Stimulated activated CD8-positive, alpha-beta memory T cell treated with anti-CD3 and anti-CD28 coated beads, Interleukin-2, amount 100 ng/mL, for 48 hours (primary cell): ENCODE measurements at places on chromosomes 13 and 19.

DNA sequence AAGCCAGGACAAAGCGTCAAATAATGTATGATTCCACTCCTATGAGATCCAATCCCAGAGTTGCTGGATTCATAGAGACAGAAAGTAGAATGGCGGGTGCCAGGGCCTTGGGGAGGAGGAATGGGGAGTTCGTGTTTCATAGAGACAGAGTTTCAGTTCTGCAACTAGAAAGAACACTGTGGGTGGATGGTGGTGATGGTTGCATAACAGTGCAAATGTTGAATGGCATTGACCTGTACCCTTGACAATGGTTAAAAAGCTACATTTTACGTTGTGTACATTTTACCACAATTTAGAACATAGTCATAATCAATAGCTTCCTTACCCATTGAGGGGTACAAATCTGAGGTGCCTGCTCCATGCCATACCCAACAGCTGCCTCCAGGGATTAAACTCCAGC lies 33.4 kb downstream of the MBD3L2B start:
- no peak for DNase-seq

DNA sequence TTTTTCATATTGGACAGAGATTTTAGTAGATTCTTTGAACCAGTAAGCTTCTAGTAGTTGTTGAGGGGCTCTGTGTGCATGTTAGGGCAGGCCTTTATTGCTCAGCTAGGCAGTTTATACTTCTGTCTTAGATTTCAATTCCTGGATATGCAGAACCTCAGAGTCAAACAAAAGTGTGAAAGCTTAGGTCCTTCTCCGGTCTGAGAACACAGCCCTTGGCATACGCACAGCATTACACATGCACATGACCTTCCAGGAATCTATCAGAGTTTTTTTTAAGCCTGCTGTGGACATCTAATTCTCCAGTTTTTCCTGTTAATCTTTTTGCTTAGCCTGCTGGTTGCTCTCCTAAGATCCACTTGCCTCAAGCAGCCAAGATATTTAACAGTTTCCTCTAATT lies 77.9 kb upstream of the KL start:
- no peak for DNase-seq

GRCh38 chr19:45999653-46000121 lies 4.4 kb downstream of the CCDC61 start:
- DNase-seq = no peak

- DNase-seq = no peak
Observed at GRCh38 chr19:31214997-31215396, 134.2 kb downstream of the TSHZ3 start.

DNA sequence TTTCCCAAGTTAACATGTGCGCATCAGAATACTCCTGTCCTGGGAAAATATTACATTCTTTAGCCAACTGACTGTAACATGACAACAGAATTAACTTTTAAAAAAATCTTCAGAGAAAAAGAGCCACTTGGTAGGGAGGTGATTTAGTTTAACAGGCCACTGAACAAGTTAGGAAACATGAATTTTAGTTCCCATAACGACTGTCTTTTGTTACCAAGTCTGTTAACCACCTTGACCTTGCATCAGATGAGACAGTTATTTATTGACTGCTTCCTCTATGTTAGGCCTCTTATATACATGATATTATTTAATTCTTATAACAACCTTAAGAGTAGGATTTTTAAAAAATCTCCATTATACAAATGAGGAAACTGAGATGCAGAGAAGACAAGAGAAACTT lies 268.6 kb downstream of the NDFIP2 start:
- DNase-seq = no peak

DNA sequence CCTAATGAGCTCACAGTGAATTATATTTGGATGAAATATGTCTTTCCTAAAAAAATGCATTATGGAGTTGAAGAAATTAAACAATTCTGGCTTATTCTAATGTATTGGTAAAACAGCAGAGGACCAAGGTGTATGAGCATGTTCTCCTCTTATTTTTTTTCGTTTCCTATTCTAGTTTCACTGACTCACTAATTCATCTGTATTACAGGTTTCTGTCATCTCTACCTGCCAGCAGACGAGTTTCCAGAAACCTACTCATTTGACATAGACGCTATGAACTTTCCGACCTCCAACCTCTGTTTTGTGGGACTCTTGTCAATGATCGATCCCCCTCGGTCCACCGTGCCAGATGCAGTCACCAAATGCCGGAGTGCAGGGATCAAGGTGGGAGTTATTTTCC lies 20.3 kb downstream of the ATP12A start:
- no peak for DNase-seq

GRCh38 chr13:44578067-44578400 lies 1.9 kb upstream of the TSC22D1 start:
- no peak for DNase-seq

DNA sequence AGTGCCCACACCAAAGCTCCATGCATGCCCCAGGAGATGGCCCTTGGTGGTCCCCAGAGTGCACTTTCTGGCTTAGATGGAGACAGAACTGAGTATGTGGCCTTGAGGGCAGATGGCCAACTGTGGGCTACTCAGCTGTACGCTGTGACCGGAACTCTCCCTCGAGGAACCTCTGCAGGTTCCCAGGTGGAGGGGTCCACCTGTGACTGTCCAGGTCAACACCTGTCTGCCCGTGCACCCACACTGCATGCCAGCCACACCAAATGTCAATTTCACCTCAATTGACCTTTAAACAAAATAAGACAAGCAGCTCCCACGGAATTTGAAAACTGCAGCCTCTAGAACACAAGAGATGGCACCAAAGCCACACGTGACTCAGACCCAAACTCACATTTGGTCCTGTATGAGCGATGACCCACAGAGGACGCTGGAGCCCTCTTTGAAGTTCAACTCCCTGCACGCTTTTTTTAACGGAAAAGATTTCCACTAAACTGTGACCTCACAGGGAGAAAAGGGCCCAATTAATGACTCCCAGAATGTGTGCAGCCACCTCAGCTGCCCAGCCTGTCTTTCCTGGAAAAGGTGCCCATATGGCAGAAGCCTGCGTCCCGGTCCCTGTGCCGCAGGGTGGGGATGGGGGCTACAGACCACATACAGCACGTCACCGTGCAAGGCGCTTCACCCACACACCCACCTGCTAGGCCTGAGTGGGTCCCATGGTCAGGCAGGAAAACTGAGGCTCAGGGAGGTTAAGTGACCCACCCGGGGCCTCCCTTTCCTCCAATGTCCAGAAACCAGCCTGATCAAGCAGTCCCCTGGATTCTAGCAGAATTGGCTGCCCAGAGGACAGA lies 47.7 kb downstream of the KLF2 start:
- DNase-seq = no peak

DNA sequence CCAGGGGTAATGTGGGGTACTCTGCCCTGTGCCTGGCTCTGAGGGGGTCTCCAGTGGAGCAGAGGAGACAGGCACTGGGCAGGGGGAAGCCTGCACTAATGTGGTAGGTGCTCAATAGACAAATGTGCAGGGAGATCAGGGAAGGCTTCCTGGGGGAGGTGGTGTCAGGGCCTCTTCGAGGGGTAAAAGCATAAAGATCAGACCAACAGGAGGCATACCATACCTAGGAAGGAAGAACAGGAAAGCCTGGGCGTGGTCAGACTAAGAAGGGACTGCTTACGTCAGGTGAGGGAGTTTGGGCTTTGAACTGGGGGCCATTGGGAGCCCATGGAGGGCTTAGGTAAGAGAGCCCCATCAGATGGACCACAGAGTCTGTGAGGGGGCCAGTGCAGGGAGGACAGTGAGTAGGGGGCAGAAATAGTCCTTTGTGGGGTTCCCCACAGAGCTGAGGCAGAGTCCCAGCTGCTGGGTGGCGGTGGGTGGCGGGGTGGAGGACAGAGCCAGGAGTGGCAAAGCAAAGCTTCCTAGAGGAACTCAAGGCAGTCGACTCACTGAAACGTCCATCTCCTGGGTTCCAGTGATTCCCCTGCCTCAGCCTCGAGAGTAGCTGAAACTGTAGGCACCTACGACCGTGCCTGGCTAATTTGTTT lies 8.8 kb downstream of the PRR36 start:
- no peak for DNase-seq

GRCh38 chr19:28595722-28596480 lies 617.0 kb downstream of the UQCRFS1 start:
- DNase-seq = no peak

DNA sequence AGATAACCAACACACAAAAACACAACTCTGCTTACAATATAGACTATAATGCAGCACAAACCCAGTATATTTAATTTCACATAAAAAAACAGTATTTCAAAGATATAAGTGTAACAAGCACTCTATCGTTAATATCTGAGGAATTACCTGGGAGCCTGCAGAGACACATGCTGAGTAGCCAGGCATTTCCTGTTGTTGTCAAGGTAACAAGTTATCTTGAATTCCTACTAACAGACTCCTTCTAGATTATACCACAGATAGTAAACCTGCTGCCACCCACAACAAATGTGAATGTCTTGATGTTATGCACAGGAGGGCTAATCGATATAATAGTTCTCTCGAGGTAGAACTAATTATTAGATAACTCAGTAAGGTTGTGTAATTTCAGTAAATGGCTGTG lies 826.0 kb upstream of the PRR20A start:
- DNase-seq = no peak

DNA sequence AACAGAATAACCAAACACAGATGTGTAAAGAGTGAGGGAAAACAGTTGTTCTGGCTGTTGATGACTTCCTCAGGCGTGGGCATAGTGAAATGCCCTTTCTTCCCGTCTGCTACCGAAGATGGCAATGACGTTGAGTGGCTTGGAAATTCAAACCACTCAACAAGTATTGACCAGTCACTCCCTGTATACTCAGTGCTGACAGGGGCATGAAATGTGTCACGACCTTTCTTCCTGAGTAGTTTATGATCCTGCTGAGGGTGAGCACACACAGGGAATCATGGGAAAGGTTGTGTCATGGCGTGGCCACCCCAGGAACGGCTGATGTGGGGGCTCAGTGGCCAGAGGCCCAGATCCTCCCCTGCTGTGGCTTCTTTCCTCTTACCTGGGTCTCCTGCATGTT lies 87.8 kb upstream of the C1QTNF9B start:
- DNase-seq = no peak

DNA sequence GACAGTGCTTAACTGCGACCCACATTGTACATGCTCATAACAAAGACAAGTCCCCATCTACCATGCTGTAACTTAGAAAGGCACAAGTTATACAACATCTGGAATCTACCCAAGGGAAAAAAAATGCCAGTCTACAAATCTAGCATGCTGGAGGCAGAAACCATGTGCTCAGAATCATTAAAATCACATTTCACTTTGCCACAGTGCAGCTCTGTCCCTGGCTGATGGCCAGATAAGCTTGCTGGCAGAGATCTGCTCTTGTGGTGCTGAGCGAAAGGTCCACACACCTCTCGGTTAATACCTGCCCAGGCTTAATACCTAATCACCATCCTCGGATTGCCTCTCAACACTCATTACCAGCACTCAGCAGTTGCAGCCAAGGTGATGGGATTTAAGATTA lies 74.1 kb upstream of the UQCRFS1 start:
- DNase-seq = no peak

- DNase-seq = no peak
Observed at GRCh38 chr19:7549429-7550148, 14.1 kb downstream of the PNPLA6 start.

DNA sequence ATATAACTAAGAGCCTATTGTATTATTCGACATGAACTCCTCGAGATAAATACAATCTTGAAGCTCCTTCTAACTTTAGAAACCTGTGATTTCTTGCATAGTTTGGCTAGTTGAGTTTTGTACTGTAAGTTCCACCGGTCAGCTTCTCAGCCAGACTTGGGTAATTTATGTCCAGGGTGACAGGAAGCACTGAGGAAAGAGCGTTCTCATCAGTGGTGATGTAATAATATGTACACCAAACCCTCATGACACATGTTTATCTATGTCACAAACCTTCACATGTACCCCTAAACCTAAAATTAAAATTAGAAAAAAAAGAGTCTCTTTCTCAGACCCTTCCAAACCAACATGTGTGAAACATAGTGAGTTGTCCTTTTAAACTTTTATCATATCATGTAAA lies 205.7 kb downstream of the KCNRG start:
- no peak for DNase-seq

- DNase-seq = no peak
Observed at GRCh38 chr13:73531014-73531413, 472.2 kb downstream of the KLF5 start.

GRCh38 chr13:50979187-50979586 lies 69.6 kb downstream of the RNASEH2B start:
- DNase-seq = no peak
